ENCODE measurements at places on chromosomes 1 and 21.

DNA sequence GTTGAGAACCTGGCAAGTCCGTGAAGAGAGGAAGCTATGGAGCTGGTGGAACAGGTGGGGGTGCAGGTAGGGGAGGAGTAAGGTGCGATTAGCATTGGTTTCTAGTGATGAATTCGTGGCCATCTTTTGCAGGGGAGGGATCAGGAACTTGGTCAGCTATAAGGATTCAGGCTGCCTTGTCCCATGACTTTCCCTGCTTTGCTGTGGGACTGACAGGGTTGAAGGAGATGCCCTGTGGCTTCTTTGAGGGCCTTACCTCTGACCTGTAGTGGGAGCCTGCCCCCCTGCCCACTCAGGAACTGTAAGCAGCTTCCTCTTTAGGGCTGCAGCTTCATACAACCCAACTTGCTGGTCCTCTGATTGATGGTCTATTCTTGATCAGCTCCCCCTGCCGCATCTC lies 84.7 kb upstream of the CD34 start:
- DNase-seq = no peak

- DNase-seq = no peak
Measured at GRCh38 chr21:31505975-31506374, 153.5 kb upstream of the SOD1 start.

DNA sequence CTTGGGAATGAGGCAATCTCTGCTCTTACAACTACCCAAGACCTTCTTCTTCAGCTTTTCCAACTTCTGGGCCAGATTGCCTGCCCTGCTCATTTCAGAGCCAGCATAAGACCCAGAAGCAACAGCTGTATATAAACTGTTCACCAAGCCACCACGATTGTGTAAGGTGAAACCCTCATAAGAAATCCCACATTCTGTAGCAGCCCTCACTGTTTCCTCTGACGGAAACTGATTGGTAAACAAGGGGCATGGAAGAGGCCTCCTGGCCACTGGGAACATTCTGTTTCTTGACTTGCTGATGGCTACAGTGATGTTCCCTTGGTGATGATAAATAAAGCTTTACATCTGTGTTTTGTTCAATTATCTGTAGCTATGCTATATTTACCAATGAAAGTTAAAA lies 39.7 kb upstream of the EXO1 start:
- DNase-seq = no peak

DNA sequence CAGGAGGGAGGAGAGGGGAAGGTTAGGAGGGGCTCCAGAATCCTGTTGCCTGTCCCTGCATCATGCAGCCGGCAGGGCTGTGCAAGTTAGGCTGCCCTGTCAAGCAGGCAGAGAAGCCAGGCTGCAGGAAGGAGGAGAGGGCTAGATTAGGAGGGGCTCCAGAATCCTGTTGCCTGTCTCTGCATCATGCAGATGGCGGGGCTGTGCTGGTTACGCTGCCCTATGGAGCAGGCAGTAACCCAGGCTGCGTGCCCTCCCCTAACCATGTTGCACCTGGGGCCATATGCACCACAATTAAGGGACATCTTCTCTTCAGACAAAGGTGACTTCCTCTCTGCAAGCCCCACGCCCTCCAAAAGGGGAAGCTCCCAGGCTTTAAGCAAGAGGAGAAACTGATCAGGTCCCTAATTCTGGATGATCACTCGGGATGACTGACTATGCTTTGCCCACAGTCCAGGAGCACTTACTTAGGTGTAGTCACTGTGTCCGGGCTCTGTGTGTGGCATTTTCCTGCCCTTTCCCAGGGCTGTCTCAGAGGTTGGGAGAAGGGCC lies 457.4 kb downstream of the SETD4 start:
- no peak for DNase-seq

GRCh38 chr1:150922519-150922975 lies 3.6 kb upstream of the SETDB1 start:
- peak; percentile 77 for DNase-seq

GRCh38 chr1:188022661-188023060 lies 1193.9 kb downstream of the PLA2G4A start:
- DNase-seq = no peak

DNA sequence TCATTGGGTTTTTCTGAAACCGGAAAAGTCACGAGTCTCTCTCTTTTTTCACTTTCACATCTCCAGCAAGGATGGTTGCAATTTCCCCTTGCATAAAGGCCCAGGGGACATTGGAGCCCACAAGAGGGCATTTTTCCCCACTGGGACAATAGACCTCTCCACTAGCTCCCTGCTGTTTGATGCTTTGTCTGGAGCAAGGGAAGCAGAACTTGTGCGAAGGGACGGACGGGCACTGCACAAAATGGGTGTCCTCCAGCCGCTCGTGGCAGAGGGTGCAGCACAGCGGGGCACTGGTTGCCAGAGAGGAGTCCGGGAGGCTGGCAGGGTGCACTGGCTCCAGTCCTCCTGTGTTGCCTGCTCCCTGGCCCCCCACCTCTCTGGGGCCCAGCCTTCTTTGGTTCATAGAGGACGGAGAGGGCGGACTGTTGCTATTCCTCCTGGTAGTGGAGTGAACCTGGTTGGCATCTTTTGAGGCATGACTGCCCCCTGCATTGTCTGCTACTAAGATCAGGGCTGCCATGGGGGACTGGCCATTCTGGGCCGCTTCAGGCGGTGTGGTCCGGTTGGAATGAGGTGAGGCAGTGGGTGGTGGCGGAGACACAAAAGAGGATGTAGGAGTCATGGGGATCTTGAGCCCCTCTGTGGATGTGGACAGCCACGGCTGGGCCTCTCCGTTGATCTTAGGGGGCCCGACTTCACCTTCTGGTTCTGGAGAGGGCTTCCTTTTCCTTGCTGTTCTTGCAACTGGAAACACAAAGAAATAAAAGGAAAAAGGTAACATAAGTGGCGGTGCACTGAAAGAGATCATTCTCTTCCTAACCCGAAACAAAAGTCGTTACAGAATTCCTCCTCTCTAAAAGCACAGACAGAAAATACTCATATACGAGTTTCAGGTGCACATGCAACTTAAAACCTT lies 2.6 kb downstream of the IRF2BP2 start:
- DNase-seq = peak; percentile 27

DNA sequence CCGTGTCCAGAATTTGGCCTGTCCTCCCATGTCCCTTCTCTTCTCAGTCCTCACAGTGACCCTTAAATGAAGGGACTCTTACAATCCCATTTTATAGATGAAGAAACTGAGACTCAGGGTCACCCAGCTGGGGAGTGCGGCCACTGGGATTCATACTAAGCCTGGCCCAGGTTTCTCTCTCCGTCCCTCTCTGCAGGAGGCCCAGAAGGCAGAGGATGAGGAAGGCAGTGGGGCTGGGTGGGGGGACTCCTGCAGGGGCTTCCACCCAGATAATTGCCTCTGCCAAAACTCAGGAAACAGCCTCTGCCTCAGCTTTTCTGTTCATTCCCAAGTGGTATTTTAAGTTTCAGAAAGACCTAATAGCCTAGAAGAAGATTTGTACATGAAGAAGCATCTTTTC lies 299.8 kb downstream of the MATN1 start:
- no peak for DNase-seq

DNA sequence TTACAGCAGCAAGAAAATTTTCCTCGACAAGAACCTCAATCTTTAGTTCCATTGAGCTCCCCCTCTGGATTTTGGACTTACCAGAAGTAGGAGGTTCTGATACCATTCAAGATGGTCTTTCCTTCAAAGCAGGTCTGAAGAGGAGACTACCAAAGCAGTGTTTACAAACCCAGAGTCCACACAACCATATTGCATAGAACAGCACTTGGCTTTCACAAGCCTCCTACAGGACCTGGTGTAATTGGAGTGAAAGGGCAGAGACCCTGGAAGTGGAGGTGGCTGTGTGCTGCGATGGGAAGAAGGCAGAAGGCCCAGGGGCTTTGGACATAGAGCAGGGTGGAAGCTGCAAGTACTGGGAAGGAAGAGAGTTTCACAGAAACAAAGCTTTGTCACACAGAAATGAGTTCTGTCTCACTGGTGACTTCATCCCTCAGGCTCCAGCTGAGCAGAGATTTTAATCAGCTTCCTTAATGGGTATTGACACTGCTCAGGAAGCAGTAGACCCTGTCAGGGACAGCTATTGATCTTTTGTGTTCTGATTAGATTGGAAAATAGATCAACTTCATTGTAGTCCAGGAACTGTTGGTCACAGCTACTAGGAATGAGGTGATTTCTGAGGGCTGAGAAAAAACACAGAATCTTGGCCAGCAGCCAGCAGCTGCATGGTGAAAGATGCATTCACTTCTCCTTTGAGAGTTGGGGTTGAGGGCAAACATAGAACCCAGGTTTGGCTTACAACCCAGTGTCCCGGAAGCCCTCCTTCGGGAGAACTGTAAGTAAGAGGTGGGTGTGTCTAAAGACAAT lies 124.0 kb downstream of the SYT2 start:
- peak; percentile 3 for DNase-seq

- DNase-seq = no peak
Measured at GRCh38 chr1:152747831-152748230, 10.0 kb upstream of the KPRP start.

- no peak for DNase-seq
Measured at GRCh38 chr21:15061747-15062605, 2.8 kb downstream of the NRIP1 start.
